ENCODE measurements at places on chromosomes 7 and 10.

DNA sequence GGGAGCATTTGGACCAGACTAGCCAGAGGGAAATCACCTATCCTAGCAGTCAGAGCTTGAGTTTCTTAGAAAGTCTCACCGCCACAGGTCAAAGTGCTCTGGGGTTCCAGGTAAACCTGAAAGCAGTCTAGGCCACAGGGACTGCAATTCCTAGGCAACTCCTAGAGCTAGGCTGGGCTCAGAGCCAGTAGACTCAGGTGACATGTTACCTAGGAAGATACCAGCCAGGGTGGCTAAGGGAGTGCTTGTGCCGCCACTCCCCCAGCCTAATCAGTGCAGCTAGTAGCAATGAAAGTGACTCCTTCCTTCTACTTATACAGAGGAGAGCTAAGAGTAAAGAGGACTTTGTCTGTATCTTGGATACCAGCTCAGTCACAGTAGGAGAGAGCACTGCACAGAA, 348.7 kb upstream of the HPS1 start:
- no peak for DNase-seq

GRCh38 chr10:23534326-23534725, 95.5 kb downstream of the OTUD1 start:
- DNase-seq = no peak

GRCh38 chr7:78254726-78255055, 456.1 kb downstream of the PHTF2 start:
- DNase-seq = no peak

DNA sequence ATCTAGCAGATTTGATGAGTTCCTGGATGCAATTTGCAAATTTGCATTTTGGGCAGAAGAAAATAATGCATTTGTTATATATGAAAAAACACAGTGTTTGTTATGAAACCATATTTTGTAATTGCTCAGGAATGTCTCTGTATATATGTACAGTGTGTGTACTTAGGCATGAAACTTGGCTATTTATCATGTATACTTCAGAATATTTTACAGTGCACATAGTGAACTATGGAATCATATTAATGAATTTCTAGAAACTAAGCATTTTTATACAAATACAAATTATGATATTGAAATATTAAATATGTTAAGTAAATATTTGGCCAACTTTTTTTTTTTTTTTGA, 107.5 kb downstream of the TWIST1 start:
- peak; percentile 32 for DNase-seq

DNA sequence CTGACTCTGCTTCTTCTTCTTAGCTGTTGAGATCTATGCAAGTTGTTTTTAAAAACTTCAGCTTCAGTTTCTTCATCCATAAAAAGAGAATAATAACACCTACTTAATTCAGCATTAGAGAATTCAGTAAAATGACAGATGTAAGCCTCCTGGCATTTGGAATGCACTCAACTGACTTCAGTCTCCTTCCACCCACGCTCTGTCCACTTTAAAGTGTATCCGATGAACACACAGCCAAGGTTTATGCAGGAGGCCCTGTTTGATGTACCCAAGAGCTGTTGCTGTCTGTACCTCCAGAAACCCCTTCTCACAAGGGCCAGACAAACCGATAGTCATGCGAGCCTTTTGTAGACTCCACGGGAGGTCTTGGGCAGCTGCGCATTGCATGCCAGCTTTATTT, 27.1 kb upstream of the SLC35B4 start:
- DNase-seq = no peak

DNA sequence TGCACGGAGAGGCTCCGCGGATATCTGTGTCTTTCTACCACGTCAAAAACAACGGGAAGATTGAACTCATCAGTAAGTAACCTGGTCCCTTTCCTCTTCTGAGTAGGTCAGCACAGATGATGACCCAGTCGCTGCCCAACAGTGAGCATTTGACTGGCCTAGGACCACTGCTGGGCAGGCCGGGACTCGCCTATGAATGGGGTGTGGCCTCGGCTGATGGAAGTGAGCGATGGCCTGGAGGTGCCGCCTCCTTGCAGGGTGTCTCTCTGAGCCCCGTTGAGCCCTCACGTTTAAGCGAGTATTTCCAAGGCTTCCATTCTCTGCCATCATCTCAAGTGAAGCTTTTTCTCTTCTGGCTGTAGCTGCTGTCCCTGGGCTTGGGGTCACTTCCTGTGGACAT, 18.1 kb downstream of the EIF3B start:
- DNase-seq = no peak

GRCh38 chr10:98339799-98340198, 71.8 kb upstream of the LOXL4 start:
- no peak for DNase-seq

- DNase-seq = no peak
Observed at GRCh38 chr10:131560166-131560565, 248.6 kb upstream of the TCERG1L start.

- no peak for DNase-seq
Observed at GRCh38 chr7:34844936-34845665, 187.1 kb downstream of the NPSR1 start.

- no peak for DNase-seq
Observed at GRCh38 chr7:102991077-102991539, 78.3 kb downstream of the LRRC17 start.

GRCh38 chr7:80488851-80489370, 23.0 kb downstream of the GNAT3 start:
- DNase-seq = no peak

DNA sequence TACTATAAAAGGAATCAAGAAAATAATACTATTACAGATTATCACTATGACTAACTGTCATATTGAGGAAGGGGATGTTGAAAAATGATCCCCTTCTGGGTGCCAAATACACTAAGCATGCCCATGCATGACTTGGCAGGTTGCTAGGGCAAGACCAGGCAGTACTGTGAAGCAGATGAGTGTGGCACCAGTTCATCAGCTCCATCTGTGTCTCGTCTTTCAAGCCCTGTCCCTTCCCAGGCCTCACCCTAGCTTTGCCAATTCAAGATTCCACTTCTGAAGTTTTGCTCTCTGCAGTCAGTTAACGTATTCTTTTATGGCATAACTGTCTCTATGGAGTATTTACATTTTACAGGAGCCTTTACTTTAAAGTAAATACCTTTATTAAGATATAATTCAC, 135.6 kb upstream of the HPS1 start:
- DNase-seq = no peak

DNA sequence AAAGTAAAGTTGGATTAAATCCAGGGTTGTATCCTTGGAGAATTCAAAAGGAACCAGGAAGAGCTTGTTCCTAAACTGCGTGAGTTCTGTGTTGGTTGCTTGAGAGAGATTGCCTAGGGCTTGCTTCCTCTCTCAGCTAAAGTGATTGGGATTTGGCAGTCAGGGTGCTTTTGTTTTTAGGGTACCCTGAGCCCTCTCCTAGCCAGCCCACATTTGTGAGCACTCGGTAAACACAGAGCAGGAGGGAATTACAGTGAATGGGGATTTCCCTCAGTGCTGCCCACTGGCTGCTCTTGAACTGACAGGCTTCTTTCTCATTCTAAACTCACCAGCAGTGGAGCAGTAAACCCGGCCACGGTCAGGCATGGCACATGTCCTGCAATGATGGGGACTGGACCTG, 146.9 kb downstream of the TPST1 start:
- DNase-seq = no peak

DNA sequence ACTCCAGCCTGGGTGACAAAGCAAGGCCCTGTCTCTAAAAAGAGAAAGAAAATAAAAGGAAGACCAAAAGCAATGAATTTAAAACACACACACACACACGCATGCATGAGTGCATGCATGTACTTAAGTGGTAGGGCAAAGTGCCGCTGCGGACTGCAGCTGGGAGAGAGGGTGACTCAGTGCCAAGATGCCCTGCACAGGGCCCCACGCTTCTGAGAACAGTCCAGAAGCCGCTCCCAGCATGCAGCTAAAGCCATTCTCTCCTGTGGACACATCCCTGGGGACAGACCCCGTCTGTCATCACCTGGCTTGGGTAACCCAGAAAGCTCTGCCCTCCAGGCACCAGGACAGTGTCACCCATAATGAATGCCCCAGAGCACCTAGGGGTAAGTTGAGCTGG, 61.0 kb upstream of the MYL10 start:
- DNase-seq = no peak

- no peak for DNase-seq
Observed at GRCh38 chr10:33807531-33808359, 473.3 kb upstream of the NRP1 start.

GRCh38 chr7:155228894-155229293, 68.8 kb upstream of the INSIG1 start:
- DNase-seq = no peak

GRCh38 chr7:117385363-117386109, 41.8 kb downstream of the ASZ1 start:
- no peak for DNase-seq

- DNase-seq = no peak
Observed at GRCh38 chr7:3991731-3992231, 690.3 kb upstream of the FOXK1 start.

- peak; percentile 52 for DNase-seq
Observed at GRCh38 chr7:128827971-128828711, 2.1 kb upstream of the FLNC start.

GRCh38 chr10:43699516-43699915, 50.8 kb upstream of the ZNF32 start:
- no peak for DNase-seq

GRCh38 chr7:73707045-73707631, 12.3 kb downstream of the STX1A start:
- peak; percentile 95 for DNase-seq

GRCh38 chr7:152989889-152990380, 230.4 kb downstream of the ACTR3B start:
- no peak for DNase-seq

DNA sequence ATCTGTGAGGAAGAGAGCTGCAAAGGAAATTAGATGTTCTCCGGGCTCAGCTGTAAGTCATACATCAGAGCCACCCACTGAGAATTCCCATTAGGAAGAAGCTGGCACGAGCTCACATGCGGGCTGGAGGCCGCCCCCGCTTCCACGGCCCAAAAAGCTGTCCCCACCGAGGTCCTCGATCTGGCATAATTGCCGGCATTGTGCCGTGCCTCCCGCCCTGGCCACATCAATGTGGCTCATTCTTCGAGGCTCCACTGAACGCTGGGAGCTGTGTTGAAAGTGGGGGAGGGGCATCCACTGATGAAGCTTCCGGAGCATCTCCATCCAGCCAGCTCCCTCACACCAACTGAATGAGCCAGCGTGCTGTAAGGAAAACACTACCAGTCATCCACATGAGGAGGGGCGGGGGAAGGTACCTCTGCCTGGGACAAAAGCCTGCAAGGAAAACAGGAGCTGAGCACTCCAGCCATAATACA, 173.1 kb downstream of the PTPRN2 start:
- DNase-seq = no peak

- no peak for DNase-seq
Observed at GRCh38 chr7:127833641-127834040, 181.6 kb downstream of the SND1 start.

GRCh38 chr10:81909453-81909852, 34.5 kb downstream of the NRG3 start:
- DNase-seq = no peak

DNA sequence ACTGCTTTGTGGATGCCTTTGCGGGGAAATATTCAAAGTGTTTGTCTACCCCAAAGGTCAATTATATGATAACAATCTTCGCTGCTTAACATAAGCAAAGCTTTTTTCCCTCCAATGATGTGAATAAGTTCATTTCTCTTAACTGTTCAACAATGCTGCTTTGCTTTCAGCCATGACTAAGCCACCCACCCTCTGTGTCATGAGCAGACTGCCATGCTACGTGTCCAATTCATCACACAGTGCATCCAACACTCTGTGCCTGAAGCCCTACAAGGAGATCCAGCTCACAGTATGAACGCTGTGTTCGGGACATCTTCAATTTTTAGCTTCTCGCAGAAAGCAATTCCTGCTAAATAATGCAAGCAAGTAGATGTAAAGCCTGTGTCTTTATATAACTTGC, 5.7 kb upstream of the TAS2R40 start:
- no peak for DNase-seq

DNA sequence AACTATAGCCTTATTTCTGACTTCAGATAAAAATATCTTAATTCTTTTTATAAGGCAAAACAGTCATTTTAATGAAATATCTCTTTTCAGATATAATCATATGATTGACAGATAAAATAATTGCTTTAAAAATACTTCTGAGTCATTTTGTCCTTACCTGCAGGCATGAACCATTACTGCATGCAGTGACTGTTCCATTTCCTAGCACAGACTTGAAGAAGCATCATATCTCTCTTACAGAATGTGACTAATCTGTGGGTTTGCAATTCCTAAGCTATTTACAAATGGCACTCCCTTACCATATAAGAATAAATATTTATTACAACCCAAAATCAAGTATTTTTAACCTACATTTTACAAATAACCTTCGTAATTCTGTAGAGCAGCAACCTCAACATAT, 120.7 kb downstream of the SRPK2 start:
- DNase-seq = peak; percentile 83

GRCh38 chr7:45155357-45155900, 2.2 kb upstream of the RAMP3 start:
- DNase-seq = no peak

- peak; percentile 5 for DNase-seq
Observed at GRCh38 chr10:124217906-124218804, 124.8 kb upstream of the CHST15 start.

DNA sequence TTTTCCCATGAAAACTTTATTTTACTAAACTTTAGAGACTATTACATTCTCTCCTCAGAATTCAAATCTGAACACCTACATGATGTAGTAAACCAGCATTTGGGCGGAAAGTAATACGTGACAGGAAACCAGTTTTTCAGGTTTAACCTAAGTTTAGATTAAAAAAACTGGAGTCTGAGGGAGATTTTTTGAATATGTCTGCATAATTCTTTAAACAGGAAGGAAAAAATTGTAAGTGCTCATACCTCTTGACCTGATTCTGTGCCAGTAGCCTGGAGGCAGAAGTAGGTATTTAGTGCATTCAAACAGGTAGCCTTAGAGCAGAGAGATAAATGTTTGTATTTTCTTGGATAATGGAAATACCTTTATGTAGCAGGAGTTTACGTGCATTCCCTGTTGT, 224.3 kb downstream of the MDFIC start:
- DNase-seq = peak; percentile 96

- no peak for DNase-seq
Observed at GRCh38 chr7:30929686-30930085, 18.0 kb downstream of the AQP1 start.

- DNase-seq = no peak
Observed at GRCh38 chr7:44324481-44325200, 753 bp downstream of the CAMK2B start.

DNA sequence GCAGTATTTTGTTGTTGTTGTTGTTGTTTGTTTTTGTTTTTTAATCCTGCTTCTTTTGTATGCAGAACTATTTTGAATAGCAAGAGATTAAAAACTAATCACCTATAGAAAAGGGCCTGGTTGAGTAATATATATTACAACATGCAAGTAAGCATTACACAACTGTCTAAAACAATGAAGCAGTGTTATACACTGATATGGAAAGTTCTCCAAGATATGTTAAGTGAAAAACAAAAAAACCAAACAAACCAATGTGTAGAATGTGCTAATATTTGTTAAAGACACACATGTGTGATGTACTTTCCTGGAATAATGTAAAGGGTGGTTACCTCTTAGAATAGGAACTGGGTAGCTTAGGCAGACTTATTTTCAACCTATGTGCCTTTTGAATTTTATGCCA, 117.4 kb downstream of the ZNF365 start:
- no peak for DNase-seq

- no peak for DNase-seq
Observed at GRCh38 chr7:16590424-16590823, 55.1 kb downstream of the ANKMY2 start.

GRCh38 chr7:124796771-124797170, 31.2 kb upstream of the GPR37 start:
- no peak for DNase-seq

GRCh38 chr10:88071879-88072278, 208.5 kb downstream of the PTEN start:
- no peak for DNase-seq

GRCh38 chr10:84996580-84996979, 668.2 kb downstream of the CCSER2 start:
- DNase-seq = no peak
